ENCODE measurements at places on chromosomes 12 and 14. TPM values are rescaled to one million over a fixed set of nuclear protein-coding genes. Genes with fewer than 3 reads are reported as not detected.
A peak's percentile ranks its signal among the peaks of the same experiment; 100 is the strongest.

GRCh38 chr14:51188566-51189185 is 51.4 kb upstream of the TMX1 start:
- no peak for DNase-seq

Gene HPD
- 2.0 TPM for polyA plus RNA-seq

DNA sequence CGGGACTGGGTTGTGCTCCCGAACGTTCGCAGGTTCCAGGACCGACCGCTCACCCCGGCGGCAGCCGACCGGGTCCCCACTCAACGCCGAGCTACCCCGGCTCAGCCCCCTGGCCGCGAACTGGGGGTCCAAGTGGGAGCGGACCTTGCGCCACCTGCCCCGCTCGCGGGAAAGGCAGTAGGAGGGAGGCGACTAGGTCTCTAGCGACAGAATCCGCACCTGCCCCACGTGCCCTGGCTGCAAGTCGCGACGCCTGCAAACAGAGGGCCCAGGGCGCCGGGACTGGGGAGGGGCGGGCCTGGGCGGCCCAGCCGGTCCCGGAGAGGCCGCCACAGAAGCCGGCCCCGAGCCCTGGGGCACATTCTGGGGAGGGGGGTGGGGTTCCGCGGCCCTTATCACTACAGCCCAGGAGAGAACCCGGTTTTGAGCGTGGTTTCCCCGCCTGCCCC is 239.2 kb upstream of the CPNE8 start:
- peak; percentile 65 for DNase-seq

Gene CLEC1B
- polyA plus RNA-seq, result not detected

DNA sequence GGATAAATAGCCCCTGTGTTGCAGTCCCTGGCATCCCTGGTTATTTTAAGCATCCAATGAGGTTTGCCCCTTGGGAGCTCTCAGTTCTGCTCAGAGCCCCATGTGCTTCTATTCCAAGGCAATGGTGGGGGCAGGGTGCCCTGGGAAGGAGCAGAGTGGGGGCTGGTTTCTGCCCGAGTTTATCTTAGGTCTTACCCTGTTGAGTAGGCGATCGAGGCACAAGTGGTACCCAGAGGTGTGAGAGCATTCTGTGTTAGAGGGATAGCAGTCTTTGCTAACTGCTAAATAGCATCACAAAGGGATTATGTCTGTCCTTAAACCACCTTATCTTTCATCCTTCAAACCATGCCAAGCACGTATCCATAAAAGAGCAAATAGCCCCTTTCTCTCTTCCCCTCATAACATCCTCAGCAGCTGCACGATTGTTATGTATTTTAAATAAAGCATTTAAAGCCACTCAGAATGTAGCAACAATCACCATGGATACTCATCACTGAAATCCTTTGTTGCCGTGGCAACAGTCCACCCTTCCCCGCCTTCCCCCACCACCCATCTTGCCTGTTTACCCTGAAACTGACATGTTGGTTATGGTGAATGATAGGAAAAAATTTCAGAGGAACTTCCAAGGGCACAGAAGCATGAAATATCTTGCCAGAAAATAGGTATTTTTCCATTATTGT is 139.3 kb downstream of the PTPN11 start:
- no peak for DNase-seq

Gene TULP3
- polyA plus RNA-seq, result 10.5 TPM

Gene DEGS2
- polyA plus RNA-seq, result 0.11 TPM

Data from right cardiac atrium (tissue), 5 donors.